ENCODE measurements at places on chromosomes 7 and 10. TPM values are rescaled to one million over a fixed set of nuclear protein-coding genes. Genes with fewer than 3 reads are reported as not detected.

- peak; percentile 64 for DNase-seq
- no peaks in the 10 kb centered on the region for H3K36me3 ChIP-seq
- no peak overlapping the region for H3K27ac ChIP-seq
- peaks cover 8% of the 10 kb centered on the region for H3K27me3 ChIP-seq
These were observed 7.5 kb upstream of the RBP3 start for GRCh38 chr10:47340608-47341170.

Gene VIPR2
- polyA plus RNA-seq, result not detected

DNA sequence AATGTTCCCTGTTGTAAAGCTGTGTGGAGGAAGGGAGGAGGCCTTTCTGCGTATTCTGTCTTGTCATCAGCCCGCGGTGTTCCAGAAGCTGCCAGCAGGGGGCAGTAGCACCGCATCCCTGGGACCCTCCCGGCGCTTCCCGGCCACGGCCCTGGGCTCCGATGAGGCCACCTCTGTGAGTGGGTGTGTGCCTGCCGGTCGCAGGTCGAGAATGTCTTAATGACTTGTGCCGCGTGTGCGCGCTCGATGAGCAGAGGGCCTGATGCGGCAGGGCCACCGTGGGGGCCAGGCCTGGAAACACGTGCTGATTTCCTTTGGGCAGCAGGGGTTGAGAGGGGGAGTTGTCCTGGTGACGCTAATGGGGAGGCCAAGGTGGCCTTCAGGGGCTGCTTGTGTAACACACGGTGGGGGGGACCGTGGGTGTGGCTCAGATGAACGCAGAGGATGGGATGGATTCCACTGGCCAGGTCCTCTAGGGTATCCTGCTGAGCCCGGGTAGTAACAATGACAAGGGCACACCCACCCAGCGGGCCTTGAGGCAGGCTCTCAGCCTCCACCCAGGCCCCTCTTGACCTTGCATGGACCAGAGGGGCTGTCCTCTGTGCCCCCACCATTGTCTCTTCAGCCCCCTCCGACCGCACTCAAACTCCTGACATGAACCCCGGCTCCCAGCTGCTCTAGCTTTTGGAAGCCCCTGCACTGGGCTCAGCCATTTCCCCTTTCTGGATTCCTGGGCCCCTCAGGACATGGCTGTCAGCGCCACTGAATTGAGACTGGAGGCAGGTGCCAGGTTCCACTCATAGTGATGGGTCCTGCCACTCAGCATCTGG lies 135.9 kb upstream of the PODXL start:
- H3K36me3 ChIP-seq, result no peaks in the 10 kb centered on the region
- H3K4me3 ChIP-seq, result no peak overlapping the region
- H3K27ac ChIP-seq, result no peak overlapping the region
- H3K4me1 ChIP-seq, result no peaks in the 10 kb centered on the region
- H3K27me3 ChIP-seq, result peaks cover 4% of the 10 kb centered on the region

GRCh38 chr10:99526861-99527504 lies 5.8 kb upstream of the NKX2-3 start:
- H3K4me3 ChIP-seq, result no peak overlapping the region
- H3K36me3 ChIP-seq, result no peaks in the 10 kb centered on the region
- peaks cover 97% of the 10 kb centered on the region for H3K27me3 ChIP-seq
- no peaks in the 10 kb centered on the region for H3K4me1 ChIP-seq

DNA sequence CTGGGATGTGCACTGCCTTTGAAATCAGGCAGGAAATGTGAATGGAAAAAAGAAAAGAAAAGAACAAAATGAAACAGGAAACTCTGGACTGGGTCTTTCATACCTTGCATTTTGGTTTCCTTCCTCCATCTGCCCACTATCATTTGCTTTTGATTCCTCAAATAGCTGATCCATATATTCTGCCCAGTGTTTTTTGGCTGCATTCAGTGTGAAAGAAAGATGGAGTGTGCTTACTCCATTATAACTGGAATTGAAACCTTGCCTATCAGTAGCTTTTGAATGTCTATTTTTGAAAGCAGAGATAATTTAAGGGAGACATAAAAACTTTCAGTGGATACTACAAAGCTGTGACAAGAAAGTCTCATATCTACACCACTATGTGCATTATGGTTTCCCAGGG lies 64.1 kb upstream of the ASAH2 start:
- H3K4me1 ChIP-seq, result no peaks in the 10 kb centered on the region
- no peak for DNase-seq
- no peak overlapping the region for H3K4me3 ChIP-seq
- H3K27me3 ChIP-seq, result no peaks in the 10 kb centered on the region
- H3K27ac ChIP-seq, result no peak overlapping the region

Gene CALHM1
- not detected for polyA plus RNA-seq

Gene TAS2R5
- 1.3 TPM for polyA plus RNA-seq

DNA sequence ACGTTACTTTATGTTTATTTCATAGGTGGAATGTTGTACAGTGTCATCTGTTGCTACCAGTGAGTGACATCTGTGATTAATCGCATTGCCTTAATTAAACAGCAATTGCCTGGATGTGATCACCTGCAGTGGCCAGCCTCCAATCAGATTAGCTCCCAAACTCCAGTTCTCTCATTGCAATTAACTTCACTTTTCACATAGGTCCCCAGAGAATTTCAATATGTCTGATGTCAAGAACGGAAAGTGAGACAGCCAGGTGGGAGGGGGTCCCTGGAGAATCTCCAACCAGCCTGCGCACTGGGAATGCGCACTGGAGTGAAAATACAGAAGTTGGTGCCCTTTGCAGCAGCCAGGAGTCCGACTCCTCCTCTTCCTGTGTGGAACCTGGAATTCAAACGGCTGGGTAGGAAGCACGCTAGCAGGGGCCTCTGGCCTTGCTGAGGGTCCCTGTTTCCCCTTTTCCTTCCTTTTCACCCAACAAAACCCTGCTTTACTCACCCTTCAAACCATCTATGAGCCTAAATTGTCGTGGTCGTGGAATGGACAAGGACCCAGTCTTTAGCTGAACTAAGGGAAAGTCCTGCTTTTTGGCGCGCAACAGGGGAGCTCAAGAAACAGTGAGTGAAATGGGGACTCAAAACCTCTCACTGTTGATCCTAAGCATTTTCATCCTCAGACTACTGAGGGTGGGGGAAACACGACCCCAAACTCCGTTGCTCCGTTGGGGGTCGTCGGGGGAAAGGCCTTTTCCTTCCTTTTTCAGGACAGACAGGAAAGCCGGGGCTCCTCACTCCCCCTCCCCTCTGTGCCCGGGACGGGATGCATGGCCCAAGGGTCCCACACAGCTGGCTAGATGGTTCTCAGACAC lies 1355.5 kb upstream of the LRRTM3 start:
- peak overlapping the region; percentile 60 for H3K27ac ChIP-seq
- H3K27me3 ChIP-seq, result no peaks in the 10 kb centered on the region
- no peaks in the 10 kb centered on the region for H3K36me3 ChIP-seq
- peak; percentile 51 for DNase-seq

GRCh38 chr10:102951316-102951715 lies 33.2 kb downstream of the CNNM2 start:
- no peaks in the 10 kb centered on the region for H3K4me1 ChIP-seq
- no peak overlapping the region for H3K27ac ChIP-seq
- H3K4me3 ChIP-seq, result no peak overlapping the region
- no peaks in the 10 kb centered on the region for H3K27me3 ChIP-seq
- no peaks in the 10 kb centered on the region for H3K36me3 ChIP-seq

DNA sequence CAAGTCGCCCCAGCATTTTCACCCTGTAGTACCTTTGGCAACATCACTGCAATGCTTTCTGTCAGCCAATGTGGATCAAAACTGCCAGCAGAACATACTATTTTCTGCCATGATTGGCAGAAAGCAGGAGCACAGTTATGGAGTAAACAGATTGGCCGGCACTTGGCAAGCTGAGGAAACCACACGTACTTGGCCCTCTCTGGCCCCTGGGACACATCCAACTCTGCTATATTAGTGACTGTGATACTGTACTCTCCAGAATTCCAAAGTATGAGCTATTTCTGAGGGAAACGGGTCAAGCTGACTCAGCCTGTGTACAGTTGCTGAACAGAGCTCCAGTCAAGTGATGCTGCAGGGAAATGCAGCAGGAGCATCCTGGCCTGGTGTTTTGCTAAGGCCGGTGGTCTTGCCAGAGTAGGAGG lies 39.8 kb upstream of the LANCL2 start:
- DNase-seq, result no peak
- H3K27ac ChIP-seq, result no peak overlapping the region
- no peak overlapping the region for H3K4me3 ChIP-seq
- no peaks in the 10 kb centered on the region for H3K36me3 ChIP-seq

GRCh38 chr7:69941077-69941651 lies 342.9 kb downstream of the AUTS2 start:
- no peaks in the 10 kb centered on the region for H3K36me3 ChIP-seq
- H3K4me3 ChIP-seq, result no peak overlapping the region
- DNase-seq, result no peak
- no peaks in the 10 kb centered on the region for H3K27me3 ChIP-seq
- no peaks in the 10 kb centered on the region for H3K4me1 ChIP-seq
- H3K27ac ChIP-seq, result no peak overlapping the region

Gene KAZALD1
- 3.0 TPM for polyA plus RNA-seq

DNA sequence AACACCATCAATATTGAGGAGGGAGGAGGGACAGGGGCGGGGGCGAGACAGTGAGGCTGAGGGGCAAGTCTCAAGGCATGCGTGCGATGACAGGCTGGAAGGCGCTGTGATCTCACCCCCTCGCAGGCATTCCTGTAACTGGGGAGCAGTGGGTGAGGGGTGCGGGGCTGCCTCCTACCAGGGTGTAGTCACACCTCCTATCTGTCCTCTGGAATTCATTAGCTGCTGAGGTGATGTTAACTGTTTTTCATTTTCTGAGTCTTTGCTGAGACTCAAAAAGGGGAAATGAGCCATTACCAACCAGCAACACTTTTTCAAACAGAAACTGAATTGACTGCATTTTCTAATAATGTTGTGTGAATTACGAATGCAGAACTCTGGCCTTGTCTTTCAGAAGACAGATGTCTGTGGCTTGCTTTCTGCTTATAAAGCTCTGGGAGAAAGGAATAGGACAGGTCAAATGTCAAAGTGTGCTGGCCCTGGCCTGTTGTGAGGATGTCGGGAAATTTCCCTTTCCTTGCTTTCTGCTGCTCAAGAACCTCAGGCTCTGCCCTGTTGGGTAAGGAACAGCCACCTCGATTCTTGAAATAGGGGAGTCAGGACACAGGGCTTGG lies 23.7 kb upstream of the CDH23 start:
- DNase-seq, result no peak
- no peak overlapping the region for H3K27ac ChIP-seq
- peaks cover 21% of the 10 kb centered on the region for H3K27me3 ChIP-seq
- H3K36me3 ChIP-seq, result no peaks in the 10 kb centered on the region

DNA sequence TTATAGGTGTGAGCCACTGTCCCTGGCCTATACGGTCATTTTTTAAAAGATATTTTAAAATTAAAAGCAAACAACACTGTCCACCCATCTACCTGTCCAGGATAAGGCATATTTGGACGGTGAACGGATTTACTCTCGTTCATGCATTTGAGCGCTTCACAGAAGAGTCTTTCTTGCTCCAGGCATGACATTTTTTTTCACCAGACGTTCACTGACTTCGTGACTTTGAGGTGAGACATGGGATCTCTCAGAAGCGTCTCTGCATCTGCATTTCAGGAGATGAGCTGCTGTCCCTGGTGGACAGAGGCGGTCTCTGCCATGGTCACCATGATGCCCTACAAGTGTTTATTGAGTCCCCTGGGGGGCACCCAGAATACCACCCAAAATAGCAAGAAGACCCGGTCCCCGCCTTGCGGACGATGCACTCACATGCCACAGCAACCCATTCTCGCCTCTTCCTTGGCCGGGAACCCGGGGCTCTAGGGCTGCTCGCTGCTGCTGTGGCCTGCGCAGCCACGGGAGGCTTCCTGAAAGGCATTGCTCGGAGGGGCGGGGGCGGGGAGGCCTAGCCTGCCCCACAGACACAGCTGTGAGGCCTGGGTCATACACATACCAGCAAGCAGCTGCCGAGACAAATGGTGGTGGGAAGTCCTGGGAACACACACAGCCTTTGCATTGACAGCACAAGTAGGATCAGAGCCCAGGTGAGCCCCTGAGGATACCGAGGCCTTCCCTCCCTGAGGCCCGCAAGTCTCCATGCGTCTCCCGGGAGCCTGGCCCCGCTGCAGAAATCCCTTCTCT lies 84.4 kb downstream of the RGS10 start:
- no peak overlapping the region for H3K4me3 ChIP-seq
- H3K36me3 ChIP-seq, result no peaks in the 10 kb centered on the region
- no peaks in the 10 kb centered on the region for H3K27me3 ChIP-seq
- H3K27ac ChIP-seq, result no peak overlapping the region
- DNase-seq, result no peak
- no peaks in the 10 kb centered on the region for H3K4me1 ChIP-seq

Gene ATRNL1
- not detected for polyA plus RNA-seq

Gene KIAA1217
- 0.83 TPM for polyA plus RNA-seq

Gene CLCN1
- polyA plus RNA-seq, result not detected

GRCh38 chr10:11934262-11934661 lies 108.3 kb downstream of the UPF2 start:
- no peaks in the 10 kb centered on the region for H3K4me1 ChIP-seq
- DNase-seq, result no peak
- H3K4me3 ChIP-seq, result no peak overlapping the region
- no peak overlapping the region for H3K27ac ChIP-seq
- no peaks in the 10 kb centered on the region for H3K27me3 ChIP-seq
- H3K36me3 ChIP-seq, result peaks cover 18% of the 10 kb centered on the region

Gene SORCS1
- not detected for polyA plus RNA-seq

GRCh38 chr7:67100956-67101361 lies 104.3 kb downstream of the TYW1 start:
- DNase-seq, result peak; percentile 36
- no peaks in the 10 kb centered on the region for H3K27me3 ChIP-seq
- no peaks in the 10 kb centered on the region for H3K4me1 ChIP-seq
- H3K4me3 ChIP-seq, result no peak overlapping the region
- no peaks in the 10 kb centered on the region for H3K36me3 ChIP-seq

Gene PIK3CG
- 0.81 TPM for polyA plus RNA-seq

Gene GALNT11
- 36.5 TPM for polyA plus RNA-seq

All from endothelial cell of umbilical vein (primary cell).